Fibroblast of the aortic adventitia (primary cell): ENCODE measurements at places on chromosomes 11 and 22.

- no peak for DNase-seq
Measured at GRCh38 chr11:67415501-67416304, at the start of gene CARNS1. CARNS1 (plus strand) TSS chr11:67415678; CDS start chr11:67416200, 522 bp downstream.

DNA sequence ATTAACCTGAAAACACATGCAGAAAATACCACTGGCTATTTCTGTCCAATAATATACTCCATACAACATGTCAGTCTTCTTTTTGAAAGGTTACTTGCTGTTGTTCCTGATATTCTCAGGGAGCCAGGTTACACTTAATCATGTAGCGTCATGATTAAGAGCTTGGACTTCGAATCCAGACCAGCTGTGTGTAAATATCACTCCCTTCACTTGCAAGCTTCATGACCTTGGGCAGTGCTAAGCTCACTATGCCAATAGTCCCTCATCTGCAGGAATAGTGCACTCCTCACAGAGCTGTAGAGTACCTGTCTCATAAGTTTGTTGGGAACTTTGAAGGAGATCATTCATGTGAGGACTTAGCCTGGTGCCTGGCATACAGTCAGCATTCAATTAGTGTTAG is 1.9 kb downstream of the HTR3B start:
- no peak for DNase-seq

DNA sequence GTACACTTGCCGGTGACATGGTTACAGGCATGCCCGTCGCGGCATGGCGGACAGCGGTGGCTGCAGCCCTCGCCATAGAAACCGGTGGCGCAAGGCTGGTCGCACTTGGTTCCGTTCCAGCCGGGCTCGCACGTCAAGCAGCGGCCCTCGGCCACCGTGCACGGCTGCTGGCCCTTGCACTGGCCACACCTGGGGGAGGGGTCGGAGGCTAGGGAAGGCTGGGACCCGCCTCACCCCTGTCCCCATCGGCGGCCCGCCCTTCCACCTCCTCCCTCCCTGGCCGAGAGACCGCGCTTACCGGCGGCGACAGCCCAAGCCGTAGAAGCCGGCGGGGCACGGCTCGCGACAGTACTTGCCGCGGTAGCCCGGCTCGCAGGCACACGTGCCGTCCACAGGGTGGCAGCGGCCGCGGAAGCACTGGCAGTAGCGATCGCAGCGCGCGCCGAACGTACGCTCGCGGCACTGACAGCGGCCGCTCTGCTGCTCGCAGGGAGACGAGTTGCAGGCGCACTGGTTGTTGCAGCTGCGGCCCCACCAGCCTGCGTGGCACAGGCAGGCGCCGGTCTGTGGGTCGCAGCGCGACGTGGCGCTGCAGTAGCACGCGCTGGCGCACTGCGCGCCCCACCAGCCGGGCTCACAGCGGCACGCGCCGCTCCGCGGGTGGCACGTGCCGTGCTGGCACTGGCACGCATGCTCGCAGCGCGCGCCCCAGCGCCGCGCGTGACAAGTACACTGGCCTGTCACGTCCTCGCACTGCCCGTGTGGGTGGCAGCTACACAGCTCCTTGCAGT is 6.7 kb downstream of the SCARF2 start:
- no peak for DNase-seq

DNA sequence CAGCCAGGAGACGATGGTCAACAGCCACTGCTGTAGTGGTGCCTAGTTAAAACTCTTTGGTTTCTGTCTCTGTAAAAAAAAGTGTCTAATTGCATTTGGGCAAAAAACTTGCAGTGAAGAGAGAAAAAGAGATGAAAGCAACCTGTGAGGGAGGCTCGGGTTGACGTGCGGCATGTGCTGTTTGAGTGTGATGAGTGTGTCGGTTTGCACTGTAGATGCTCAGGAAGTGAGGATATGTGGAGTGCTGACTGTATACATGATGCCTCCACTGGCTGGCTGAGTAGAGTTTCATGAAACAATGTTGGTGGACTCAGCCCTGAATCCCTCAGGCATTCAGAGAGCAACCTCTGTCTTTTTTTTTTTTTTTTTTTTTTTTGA is 4.3 kb upstream of the DGCR6L start:
- DNase-seq, result no peak

GRCh38 chr11:117905524-117905923 is 23.7 kb downstream of the TMPRSS13 start:
- DNase-seq, result no peak

- DNase-seq, result no peak
Measured at GRCh38 chr11:41307296-41308080, 152.0 kb downstream of the LRRC4C start.
